ENCODE measurements at places on chromosomes 3 and 15.
A peak's percentile ranks its signal among the peaks of the same experiment; 100 is the strongest.

DNA sequence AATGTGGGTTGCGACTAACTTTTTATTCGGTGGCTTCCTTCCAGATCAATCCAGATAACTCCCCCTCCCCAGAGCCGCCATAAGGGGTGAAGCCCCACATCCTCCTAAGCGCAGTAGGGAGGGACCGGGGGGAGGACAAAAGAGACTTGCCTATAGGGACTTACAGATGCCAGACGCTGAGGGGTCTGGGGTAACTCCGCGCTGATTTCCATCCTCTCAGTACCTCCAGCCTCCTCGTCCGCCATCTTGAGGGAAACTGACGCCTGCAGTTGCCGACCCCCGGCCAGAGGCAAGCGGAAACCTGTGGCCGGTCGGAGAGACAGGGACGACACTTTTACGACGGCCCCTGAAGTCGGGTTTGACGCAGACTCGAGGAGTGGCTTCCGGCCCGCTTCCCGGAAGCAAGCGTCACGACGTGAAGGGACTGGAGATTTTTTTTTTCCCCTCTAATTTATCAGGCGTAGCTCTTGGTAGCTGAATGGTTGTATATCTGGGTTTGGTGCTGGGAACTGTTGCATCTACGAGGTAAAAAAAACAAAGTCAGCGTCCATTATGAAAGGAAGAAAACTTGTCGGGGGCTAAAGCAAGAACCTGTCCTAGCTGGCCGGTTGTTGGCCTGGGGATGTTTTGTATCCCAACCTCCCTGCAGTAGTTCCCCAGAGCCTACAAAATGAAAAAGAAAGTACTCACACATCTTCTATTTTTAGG, at the start of gene UBR1:
Gene UBR1 (minus strand): TSS at position 261 of the 708 bp plus-strand sequence. CDS start 16 bp downstream, at position 245.
- peak; percentile 89 for DNase-seq

DNA sequence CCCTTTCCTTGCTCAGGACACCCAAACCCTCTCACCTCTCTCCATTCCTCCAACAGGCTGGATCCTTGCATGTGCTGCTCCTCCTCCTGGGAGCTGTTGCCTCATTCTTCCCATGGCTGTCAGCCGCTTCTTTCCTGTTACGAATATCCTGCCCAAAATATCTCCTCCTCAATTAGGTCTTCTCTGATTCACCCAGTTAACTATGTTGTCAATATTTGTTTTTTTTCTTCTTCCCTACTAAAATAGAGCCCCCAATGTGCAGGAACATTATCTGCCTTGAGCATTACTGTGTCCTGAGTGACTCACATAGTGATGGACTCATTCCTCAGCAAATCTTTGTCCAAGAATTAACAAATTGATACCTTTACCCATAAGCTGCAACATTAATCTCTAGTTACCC, 357.2 kb downstream of the CLSTN2 start:
- no peak for DNase-seq

DNA sequence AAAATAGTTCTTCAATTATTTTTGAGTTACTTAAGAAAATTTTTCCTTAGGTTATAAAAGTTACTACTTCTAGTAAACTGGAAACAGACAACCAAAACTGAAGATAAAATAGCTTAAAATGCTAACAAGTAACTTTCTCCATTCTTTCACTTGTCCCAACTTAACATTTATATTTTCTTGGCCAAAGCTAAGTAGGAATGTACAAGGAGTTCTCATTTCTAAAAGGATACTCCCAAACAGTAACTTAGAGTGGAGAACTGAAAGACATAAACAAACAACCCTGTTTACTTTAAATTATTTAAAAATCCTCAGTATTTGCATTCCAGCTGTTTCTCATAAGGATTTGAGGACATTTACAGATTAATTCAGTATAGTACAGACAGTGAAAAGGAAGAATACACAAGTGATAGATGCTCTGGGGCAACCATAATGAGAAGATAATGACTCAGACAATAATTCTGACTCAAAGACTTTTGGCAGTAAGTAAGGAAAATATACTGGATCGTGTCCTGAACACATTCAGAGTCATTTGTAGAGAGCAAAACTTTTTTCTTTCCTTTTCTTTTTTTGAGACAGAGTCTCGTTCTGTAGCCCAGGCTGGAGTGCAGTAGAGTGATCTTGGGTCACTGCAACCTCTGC, 29.2 kb upstream of the ANXA2 start:
- DNase-seq, result no peak

GRCh38 chr15:29409890-29410289, 140.3 kb upstream of the NSMCE3 start:
- DNase-seq, result no peak

GRCh38 chr3:72836416-72836815, 11.8 kb downstream of the SHQ1 start:
- no peak for DNase-seq

GRCh38 chr3:15112011-15112410, 13.1 kb upstream of the RBSN start:
- no peak for DNase-seq
